Natural killer cell (primary cell): ENCODE measurements at places on chromosomes 3 and 15. TPM values are rescaled to one million over a fixed set of nuclear protein-coding genes. Genes with fewer than 3 reads are reported as not detected.

DNA sequence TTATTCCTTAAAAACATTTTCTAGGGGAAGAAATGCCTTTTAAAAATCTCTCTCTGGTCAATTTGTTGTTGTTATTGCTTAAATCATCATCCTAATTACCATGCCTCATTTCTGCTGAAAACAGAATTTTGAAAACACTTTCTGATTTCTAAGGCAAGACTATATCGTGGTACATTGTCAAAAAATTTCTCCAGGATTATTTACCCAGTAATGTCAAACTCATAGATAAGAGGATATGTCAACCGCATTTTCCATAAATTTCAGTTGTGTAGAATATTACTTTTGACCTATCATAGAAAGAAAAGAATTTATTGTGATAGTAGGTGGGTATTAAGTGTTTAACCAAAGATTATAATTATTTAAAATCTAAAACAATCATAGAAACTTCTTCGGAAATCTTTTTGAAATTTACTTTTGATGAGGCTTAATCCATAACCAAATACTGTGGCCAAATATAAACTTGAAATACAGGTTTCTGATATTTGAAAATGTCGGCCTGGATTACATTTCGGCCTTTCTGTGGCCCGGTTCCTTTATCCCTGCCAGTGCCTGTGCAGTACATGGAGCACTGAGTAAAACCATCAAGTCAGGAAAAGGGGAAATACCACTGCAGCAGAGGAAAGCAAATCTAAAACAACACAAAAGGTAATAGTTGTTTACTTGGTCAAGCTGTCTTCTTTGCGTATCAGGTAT is 173.4 kb downstream of the MYRIP start:
- H3K4me3 ChIP-seq = no peak overlapping the region
- no peaks in the 10 kb centered on the region for H3K27me3 ChIP-seq
- no peaks in the 10 kb centered on the region for H3K36me3 ChIP-seq

DNA sequence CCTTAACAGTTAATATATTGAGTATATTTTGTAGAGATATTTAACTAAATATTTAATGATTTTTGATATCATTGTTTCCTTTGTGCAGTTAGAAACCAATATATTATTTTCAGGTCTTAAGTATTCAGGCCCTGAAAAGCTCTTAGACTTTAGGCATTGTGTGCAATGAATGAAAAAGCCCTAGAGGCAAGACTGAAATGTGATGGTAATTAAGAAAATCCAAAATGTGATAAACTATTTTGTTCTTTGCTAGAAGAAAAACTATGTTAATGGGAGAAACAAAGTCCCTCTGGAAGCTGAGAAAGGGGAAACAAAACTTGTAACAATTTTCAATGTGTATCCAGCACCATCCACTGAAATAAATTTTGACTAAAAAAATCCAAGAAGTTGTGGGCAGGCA is 54.6 kb upstream of the SSR3 start:
- no peak overlapping the region for H3K4me3 ChIP-seq
- peaks cover 9% of the 10 kb centered on the region for H3K4me1 ChIP-seq
- H3K27ac ChIP-seq = no peak overlapping the region

- no peak for DNase-seq
- peaks cover 33% of the 10 kb centered on the region for H3K27me3 ChIP-seq
- no peaks in the 10 kb centered on the region for H3K36me3 ChIP-seq
- H3K27ac ChIP-seq = no peak overlapping the region
- H3K4me3 ChIP-seq = no peak overlapping the region
- no peaks in the 10 kb centered on the region for H3K4me1 ChIP-seq
These were observed 1040.1 kb upstream of the NR2F2 start for GRCh38 chr15:95290176-95290974.

SAMD7 gene
- not detected for total RNA-seq

ARHGEF26 gene
- 0.20 TPM for total RNA-seq

GRCh38 chr3:187507266-187507665 is 139.1 kb downstream of the RTP4 start:
- no peak overlapping the region for H3K27ac ChIP-seq
- H3K4me1 ChIP-seq = no peaks in the 10 kb centered on the region
- H3K36me3 ChIP-seq = no peaks in the 10 kb centered on the region
- H3K4me3 ChIP-seq = no peak overlapping the region
- no peaks in the 10 kb centered on the region for H3K27me3 ChIP-seq
- no peak for DNase-seq

- H3K4me3 ChIP-seq = no peak overlapping the region
- no peaks in the 10 kb centered on the region for H3K27me3 ChIP-seq
- H3K27ac ChIP-seq = no peak overlapping the region
- no peaks in the 10 kb centered on the region for H3K36me3 ChIP-seq
These were observed 176.9 kb downstream of the FNDC3B start for GRCh38 chr3:172216267-172216666.

DNA sequence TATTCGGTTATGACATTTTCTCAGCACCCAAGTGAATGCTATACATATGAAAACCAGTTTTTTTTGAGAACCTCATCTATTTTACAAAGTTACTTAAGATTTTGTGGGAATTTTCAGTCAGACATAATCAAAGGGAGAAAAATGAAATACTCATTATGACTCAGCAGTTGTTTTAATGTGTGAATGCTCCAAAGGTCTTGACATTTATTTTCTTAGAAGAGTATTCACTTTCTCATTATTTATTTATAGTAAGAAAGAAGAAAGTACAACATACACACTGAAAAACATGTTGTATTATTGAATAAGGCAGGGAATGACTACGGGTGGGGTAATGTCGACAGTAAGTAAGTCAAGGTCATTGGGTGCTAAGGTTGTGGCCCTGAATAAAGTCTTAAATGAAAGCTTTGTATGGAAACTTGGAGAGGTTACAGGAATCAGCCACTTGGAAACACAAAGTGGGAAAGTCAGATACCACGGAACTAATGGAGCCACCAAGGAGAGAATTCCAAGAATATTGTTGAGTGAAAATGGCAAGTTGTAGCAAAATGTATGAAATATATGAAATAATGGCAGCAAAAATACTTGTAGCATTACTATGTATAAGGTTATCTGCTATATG is 844.5 kb downstream of the TBL1XR1 start:
- DNase-seq = no peak
- H3K4me1 ChIP-seq = no peaks in the 10 kb centered on the region
- no peaks in the 10 kb centered on the region for H3K36me3 ChIP-seq
- H3K4me3 ChIP-seq = no peak overlapping the region
- H3K27me3 ChIP-seq = no peaks in the 10 kb centered on the region

DNA sequence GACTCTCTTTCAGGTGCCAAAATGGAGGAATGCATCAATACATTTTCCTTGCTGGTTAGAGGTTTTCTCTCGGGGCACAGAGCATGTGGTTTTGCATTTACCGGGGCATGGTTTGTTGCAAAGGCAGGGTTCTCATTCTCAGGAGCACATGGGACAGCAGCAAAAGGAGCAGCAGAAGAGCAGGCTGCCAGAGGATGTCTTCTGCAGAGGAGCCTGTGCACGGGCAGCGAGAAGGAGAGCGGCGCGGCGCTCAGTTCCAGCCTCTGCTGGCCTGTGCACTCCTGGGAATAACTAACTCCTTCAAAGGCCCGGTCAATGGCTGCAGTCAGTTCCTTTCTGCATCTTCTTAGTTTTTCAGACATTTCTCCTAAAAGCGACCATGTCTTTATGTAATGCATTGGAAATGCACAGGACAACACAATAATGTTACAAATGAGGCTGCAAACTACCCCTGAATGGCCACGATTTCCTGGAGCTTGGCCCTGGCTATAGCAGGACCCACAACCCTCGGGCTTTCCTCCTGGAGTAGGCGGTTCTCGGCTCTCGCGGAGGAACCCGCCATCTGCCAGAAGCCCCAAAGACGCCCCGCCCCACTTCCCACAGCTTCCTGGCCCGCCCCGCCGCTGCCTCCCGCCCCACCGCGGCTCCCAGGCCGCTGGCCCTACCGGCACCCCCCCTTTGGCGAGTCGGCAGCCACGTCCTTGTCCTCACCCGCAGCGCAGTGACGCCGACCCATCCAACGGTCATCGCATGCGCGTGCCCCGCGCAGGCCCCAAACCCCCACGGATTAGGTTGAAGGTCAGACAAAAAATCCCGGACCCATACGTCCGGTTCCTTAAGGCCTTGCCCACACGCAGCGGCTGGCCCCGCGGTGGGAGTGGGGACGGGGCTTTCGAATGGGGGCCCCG is at the start of gene C3orf62:
TSS of gene C3orf62 (minus strand) at position 758 of the 908 bp plus-strand sequence. CDS start at position 398, 360 bp downstream.
- peak within 1 kb of the TSS; percentile 44 for H3K4me3 ChIP-seq
- peak within 1 kb of the TSS; percentile 84 for H3K27ac ChIP-seq
- H3K4me1 ChIP-seq = peaks cover 16% of the 10 kb centered on the region
- peak; percentile 54 for DNase-seq
- peaks cover 18% of the 10 kb centered on the region for H3K36me3 ChIP-seq

DNA sequence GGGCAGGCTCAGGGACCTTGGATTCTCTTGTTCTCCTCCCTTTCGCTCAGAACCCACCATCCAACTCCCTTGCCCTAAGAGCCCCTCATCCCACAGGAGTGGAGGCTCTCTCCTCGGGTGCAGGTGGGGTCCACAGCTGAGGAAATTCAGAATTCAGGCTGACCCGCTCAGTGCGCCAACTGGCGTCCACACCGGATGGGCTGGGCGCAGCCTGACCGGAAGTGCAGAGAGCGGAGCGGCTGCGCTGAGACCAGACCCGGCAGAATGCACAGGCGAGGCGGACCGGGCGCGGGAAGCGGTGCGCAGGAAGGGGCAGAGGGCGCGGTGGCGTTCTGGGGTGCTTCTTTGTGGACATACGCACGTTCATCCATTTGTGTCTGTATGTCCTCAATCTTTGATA is 210.4 kb upstream of the NDN start:
- H3K4me3 ChIP-seq = no peak overlapping the region
- H3K4me1 ChIP-seq = no peaks in the 10 kb centered on the region
- H3K27ac ChIP-seq = no peak overlapping the region
- DNase-seq = no peak

TLR9 gene
- not detected for total RNA-seq

IL16 gene
- 114 TPM for total RNA-seq

EIF4A2 gene
- 551 TPM for total RNA-seq

GRCh38 chr3:195178124-195178910 is 92.6 kb downstream of the XXYLT1 start:
- no peak overlapping the region for H3K27ac ChIP-seq
- no peaks in the 10 kb centered on the region for H3K27me3 ChIP-seq
- no peaks in the 10 kb centered on the region for H3K36me3 ChIP-seq
- H3K4me1 ChIP-seq = no peaks in the 10 kb centered on the region
- DNase-seq = no peak
- no peak overlapping the region for H3K4me3 ChIP-seq

GPR87 gene
- not detected for total RNA-seq

DNA sequence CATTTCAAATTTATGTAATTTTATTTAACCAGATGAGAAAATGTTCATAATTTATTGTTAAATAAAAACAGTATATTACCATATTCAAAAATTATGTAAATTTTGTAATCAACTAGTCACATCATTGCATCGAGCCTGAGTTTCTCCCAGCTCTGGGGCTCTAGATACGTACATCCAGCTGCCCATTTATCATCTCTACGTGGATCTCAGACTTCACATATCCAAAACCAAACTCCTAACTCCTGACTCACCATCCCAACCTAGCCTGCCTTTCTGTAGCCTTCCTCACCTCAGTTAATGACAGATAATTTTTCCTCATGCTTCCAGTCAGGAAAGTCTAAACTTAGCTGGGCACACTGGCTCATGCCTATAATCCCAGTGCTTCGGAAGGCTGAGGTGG is 194.8 kb downstream of the SSR3 start:
- no peak for DNase-seq
- H3K4me3 ChIP-seq = no peak overlapping the region
- H3K4me1 ChIP-seq = no peaks in the 10 kb centered on the region
- no peak overlapping the region for H3K27ac ChIP-seq
- H3K27me3 ChIP-seq = peaks cover 6% of the 10 kb centered on the region
- H3K36me3 ChIP-seq = no peaks in the 10 kb centered on the region

DNA sequence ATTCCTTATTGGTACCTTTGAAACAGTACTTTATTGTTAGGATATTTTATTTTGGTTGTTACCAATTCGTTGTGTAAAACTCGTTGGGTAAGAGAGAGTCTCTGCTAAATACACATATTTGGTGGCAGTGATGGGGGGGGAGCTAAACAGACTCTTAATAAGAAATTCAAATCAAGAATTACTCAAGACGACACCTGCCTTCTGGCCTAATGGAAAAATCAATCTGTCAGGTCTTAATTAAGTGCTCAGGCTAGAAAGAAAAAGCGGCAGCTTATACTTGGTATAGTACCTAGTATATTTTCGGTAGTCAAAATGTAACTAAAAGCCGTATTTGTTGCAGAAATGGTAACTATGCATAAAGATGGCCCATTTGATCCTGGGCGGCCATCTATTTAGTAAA is 18.2 kb downstream of the FOXP1 start:
- no peak overlapping the region for H3K27ac ChIP-seq
- peaks cover 4% of the 10 kb centered on the region for H3K4me1 ChIP-seq
- no peaks in the 10 kb centered on the region for H3K27me3 ChIP-seq

DNA sequence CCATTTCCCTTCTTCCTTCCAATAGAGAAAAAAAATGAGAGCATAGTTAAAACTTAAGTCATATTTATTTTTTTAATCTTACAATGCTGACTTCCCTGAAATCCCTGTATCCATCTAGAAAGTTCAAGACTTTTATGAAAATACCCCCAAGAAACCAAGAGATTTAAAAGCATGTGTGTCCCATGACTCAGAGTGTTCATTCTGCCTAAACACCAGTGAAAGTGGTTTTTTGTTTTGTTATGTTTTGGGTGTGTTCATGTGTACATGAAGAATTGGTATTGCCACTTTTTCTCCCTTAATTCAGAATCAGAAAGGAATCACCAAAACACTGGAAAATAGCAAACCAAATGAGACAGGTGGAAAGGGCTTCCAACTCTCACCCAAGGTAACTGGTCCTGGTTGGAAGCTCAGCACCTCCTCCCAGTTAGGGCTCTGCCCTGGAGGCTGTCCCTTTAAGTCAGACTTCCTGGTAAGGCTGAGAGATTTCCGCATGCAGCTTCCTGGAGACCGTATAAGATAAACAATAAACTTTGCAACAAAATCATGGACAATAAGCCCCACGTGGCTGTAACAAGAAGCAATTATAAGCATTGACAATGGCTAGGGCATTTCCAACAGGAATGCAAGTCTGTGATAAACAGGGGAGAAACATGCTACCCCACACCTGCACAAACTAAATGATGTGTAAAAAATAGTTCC is 121.9 kb upstream of the ARHGEF3 start:
- DNase-seq = no peak
- H3K4me1 ChIP-seq = peaks cover 46% of the 10 kb centered on the region
- no peaks in the 10 kb centered on the region for H3K27me3 ChIP-seq
- H3K36me3 ChIP-seq = no peaks in the 10 kb centered on the region

SLCO2A1 gene
- not detected for total RNA-seq

GCNT3 gene
- total RNA-seq = not detected

DNA sequence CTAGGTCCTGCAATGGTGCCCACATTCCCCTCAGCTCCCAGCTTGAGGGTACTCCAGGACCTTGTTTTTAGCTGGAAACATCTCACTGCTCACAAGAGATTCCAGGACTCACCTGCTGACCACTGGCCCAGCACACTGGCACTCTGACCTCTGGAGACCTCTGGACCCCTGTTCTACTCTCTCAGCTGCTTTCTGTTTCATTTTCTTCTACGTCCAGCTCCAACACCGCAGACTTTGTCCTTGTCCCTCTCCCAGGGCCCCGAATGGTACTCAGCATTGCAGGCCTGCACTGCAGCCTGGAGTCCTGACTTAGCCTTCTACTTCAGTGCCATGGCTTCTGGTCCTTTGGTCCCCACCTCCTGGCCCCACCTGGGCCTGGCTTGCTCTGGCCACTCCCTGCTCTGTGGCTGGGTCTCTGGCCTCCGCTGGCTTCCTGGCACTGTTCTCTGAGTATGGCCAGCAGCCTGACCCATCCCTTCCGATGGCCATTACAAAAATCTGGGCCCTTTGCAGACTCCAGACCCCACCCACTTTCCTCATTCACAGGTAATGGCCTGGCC is 27.9 kb downstream of the KY start:
- H3K27ac ChIP-seq = no peak overlapping the region
- H3K4me1 ChIP-seq = peaks cover 2% of the 10 kb centered on the region
- no peak overlapping the region for H3K4me3 ChIP-seq
- H3K36me3 ChIP-seq = no peaks in the 10 kb centered on the region
